NCI-H82 (cell line): ENCODE measurements at places on chromosomes 6 and 20.

- no peak for DNase-seq
Measured at GRCh38 chr20:50513169-50514034, 3.2 kb downstream of the PTPN1 start.

- no peak for DNase-seq
Measured at GRCh38 chr6:143405373-143406154, 44.9 kb downstream of the ADAT2 start.

DNA sequence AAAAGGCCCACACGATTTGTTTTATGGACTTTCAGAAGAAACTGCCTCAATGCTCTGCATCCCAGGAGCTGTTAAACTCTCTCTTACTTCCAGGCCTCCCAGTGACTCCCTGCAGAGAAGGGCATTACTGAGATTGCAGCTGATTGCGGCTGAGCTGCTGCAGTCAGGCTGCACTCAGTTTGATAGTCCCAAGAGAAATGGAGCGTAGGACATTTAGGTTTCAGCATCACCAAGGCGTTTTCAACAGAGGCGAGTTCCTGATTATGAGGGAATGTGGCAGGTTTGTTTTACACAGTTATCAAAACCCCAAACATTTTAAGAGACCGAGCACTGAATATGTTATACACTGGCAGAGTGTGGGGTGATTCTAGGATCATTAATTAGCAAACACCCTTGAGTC, 145.6 kb downstream of the TBX18 start:
- no peak for DNase-seq

GRCh38 chr20:48105526-48105925, 320.2 kb upstream of the SULF2 start:
- DNase-seq = peak; percentile 76

DNA sequence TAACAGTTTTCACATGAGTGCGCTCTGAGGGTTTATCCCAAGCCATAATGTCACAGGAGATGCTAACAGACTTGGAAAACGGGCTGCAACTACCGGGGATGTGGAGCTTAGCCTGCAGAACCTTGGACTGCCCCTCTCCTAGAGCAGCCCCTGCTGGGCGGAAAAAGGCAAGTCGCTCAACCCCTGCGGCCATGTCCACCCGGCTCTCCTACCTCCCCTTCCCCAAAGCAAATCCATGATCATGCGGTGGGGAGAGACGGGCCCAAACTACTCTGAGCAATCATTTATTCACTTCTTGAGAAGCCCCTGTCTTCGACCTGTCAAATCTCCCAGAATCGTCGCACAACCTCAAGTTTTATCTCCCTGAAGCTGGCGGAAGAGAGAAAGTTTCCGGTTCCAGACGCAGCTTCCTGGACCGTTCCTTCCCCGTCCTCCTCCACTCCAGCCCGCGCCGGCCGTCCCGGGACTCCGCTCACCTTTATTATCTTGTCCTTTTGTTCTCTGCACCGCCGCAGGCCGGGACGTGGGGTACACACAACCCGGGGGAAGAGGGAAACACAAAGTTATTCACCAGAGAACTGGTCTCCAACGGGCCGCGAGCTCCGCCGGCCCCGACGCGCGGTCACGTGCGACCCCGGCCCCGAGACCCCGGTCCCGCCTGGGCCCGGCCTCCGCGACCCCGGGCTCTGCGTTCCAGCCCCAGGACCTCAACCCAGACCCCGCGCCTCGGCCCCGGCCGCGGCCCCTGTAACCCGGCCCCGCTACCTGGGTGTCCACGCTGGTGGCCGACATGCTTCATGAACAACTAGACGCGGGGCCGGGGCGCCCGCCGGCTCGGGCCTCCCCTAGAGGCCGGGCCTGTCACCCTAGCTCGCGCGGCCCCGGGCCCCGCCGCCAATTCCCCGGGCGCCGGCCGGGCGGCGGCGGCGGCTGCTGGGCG, 560 bp downstream of the YTHDF1 start:
- peak; percentile 69 for DNase-seq

- DNase-seq = no peak
Measured at GRCh38 chr6:49855221-49855620, 11.1 kb downstream of the CRISP1 start.

- no peak for DNase-seq
Measured at GRCh38 chr6:44569931-44570385, 182.5 kb downstream of the CDC5L start.

GRCh38 chr6:158648682-158649131, 1.1 kb upstream of the SYTL3 start:
- DNase-seq = peak; percentile 21

GRCh38 chr6:2522521-2522920, 228.2 kb downstream of the MYLK4 start:
- no peak for DNase-seq

DNA sequence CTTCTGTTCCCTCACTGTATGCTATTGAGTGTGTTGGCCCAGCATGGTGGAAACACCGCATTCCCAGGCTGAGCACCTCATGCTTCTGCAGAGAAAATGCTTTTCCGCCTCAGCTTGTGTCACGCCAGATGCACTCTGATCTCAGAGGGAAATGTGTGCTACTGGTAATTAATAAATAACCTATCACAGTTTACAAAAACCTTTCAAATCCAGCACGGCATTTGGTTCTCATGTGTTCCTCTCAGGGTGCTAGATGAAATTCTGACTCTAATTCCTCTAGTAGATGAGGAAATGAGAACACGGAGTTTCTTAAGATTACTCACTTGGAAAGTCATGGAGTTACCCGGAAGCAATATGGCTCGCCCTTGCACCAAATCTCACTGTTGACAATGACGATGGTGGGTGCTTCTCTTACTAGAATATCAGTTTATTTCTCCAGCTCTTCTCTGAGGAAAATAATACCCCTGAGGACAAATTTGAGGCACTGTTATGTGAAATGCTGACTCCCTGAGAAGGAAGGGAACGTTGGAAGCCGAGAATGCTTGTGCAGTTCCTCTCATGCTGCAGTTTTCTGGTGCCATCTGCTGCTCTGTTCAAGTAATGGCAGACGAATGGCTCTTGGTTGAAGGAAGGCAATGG, 116.6 kb downstream of the RNF144B start:
- DNase-seq = peak; percentile 91

DNA sequence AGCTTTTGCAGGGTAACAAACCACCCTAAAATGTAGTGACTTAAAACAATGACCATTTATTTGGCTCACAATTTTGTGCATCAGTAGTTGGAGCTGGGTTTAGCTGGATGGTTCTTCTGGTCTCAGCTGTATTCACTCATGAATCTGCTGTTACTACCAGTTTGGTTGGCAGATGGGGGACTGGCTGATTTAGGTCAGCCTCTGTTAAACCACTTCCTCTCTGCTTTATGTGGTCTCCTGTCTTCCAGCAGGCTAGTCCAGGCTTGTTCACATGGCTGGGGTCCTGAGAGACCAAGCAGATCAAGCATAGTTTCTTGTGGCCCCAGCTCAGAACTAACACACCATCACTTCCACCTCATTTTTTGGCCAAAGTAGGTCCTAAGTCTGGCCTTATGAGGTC, 67.2 kb upstream of the LAMP5 start:
- DNase-seq = no peak

DNA sequence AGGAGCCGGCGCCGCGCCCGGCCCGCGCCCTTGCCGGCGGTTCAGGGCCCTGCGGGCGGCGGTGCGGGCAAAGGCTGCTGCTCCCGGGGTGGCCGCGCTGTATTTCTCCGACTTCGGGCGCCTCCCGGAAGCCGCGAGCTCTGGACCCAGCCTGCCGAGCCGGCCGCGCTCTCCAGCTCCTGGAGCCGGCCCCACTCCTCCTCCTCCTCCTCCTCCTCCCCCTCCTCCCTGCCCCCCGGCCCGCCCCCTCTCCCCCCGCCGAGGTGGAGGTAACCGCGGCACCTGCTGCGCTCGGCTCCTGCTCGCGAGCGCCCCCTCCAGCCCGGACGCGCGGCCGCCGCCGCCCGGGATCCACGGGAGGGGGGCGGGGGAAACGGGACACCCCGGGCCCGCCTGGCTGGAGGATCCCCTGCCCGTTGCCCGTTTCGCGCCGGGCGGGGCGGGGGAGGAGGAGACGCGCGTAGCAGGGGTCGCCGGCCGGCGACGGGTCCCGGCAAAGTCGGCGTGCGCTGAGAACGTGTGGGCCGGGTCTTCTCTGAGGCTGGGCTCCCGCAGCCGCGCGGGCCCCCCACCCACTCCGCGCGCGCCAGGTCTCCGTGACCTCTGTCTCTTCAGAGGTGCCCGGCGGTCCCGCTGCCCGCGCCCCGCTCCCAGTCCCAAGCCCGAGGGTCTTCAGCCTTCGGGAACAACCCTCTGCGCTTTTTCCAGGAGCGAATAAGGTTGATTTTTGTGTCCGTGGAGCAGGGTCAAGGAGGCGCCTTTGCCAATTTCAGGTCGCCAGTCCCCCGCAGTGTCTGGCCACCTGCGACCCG, at the start of gene SLC22A23:
Gene SLC22A23 (minus strand): TSS at position 153 of the 812 bp plus-strand sequence. CDS start 491 bp downstream, outside the sequence.
- DNase-seq = peak; percentile 83

DNA sequence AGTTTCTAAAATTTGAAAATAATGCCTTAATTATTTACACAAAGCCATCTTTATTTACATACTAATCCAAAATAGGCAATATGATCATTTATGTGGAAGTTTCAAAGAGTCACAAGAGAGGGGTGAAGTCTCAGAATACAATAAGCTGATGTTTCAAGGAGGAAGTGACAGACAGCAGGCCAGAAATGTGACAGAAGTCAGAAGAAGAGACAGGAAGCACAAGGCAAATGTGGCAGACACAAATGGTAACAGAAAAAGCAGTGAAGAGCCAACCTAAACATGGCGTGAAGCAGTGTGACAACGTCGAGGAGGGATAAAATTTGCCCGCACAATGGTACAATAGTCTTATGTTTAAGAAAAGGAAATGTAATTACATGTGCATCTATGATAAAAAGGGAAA, 59.8 kb downstream of the SHPRH start:
- DNase-seq = no peak

DNA sequence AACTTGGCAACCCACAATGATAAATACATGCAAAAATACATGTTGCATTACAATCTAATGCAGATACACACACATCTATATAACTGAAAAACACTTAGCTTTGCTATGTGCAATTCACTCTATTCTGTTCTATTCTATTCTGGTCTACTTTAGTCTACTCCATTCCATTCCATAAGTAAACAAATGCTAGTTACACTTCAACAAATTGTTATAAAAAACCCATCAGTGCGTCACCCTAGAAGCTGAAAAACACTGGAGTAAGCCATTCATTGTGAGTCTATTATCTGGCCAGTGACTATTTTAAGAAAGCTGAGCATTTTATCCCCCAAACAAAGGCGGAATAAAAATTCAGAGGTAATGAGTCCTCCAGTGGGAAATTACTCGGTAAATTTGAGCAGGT, 315.7 kb upstream of the EPHA7 start:
- no peak for DNase-seq

DNA sequence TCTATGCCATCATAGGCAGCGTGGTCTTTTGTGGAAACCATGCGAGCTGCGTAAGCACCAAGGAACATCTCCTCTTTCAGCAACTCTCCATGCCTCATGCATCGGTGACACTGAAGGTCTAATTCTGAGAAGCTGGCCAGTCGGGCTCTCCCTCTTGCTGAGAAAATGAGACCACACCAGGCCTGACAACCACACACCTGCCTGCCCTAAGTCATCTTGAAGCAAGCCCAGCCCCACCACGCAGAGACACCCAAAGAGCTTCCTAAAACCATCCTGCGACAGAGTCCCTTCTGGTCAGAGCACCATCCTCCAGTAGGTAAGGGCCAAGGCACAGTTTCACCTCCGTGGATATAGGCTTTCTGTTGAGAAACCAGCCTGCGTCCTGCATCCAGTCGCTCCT, 26.6 kb downstream of the PREX1 start:
- no peak for DNase-seq

DNA sequence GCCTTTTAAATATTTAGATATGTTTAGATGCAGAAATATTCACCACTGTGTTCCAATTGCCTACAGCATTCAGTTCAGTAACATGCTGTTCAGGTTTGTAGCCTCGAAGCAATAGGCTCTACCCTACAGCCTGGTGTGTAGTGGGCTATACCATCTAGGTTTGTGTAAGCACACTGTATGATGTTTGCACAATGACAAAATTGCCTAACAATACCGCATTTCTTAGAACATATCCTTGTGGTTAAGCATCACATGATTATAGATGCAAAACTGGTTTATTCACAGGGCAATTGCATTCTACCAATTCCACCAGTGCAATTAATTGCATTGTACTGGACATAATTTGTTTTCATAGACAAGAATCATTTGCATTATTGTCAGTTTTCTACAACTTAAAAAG, 7.9 kb upstream of the SLC22A16 start:
- DNase-seq = no peak

- DNase-seq = no peak
Measured at GRCh38 chr20:38453941-38454340, 18.7 kb upstream of the RALGAPB start.

DNA sequence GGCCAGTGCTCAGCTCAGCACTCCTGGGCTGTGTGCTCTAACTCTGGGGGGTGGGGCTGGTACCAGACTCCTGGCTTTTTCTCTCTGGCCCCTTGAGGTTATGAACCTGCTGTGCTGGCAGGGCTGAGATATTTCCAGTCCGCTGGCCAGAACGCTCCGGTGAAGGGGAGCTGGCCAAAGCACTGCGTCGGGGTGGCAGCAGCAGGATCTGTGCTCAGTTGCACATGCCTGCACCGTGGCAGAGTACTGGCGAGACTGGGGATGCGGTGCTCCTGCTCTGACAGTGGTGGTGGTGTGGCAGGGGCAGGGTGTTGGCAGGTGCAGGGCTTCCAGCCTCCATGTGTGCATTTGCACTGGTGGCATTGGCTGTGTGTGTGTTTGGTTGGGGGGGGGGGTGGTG, 374.4 kb downstream of the PHF3 start:
- DNase-seq = no peak
